ENCODE measurements at places on chromosomes 1 and 21.

DNA sequence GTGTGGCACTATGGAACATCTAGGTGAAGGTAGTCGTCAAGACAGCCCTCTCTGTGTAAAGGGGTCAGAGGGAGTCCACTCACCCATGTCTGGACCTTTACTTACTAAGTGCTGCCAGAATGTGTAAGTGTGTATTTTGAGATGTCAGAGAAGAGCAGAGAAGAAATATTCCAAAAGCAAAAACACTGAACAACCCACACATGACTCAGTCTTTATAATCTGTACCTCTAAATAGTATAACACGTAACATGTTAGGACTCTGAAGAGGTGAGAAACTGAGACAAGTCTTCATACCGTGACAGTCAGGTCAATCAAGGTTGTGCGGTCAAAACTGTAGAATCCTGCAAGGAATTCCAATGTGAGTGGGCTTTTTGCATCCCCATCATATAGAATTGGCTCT is 555.2 kb downstream of the LMO4 start:
- no peak for DNase-seq

DNA sequence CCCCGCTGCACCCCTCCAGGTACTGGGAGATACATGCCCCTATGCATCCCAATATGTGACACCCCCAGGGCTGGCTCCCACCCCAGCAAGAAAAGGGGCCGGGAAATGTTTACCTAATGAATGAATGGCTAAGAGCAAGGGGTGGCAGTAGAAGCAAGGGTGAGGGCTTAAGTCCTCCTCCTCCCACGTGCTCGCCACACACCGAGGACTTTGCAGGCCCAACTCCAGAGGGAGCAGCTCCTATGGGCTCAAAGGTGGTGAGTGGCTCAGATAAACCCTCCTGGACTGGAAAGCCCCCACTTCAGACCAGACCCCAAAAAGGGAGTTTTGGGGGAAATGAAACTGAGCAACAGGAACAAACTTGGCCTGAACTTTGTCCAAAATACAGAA is 11.4 kb downstream of the SLC45A3 start:
- no peak for DNase-seq

- no peak for DNase-seq
Observed at GRCh38 chr1:156527584-156527983, 27.0 kb upstream of the MEF2D start.

GRCh38 chr1:189496768-189497167 is 980.9 kb downstream of the BRINP3 start:
- DNase-seq: no peak

- DNase-seq: no peak
Observed at GRCh38 chr1:43491061-43491460, 37.3 kb upstream of the HYI start.

- no peak for DNase-seq
Observed at GRCh38 chr1:17669866-17670451, 85.2 kb upstream of the ACTL8 start.

- no peak for DNase-seq
Observed at GRCh38 chr1:206606867-206607266, 5.4 kb downstream of the EIF2D start.

DNA sequence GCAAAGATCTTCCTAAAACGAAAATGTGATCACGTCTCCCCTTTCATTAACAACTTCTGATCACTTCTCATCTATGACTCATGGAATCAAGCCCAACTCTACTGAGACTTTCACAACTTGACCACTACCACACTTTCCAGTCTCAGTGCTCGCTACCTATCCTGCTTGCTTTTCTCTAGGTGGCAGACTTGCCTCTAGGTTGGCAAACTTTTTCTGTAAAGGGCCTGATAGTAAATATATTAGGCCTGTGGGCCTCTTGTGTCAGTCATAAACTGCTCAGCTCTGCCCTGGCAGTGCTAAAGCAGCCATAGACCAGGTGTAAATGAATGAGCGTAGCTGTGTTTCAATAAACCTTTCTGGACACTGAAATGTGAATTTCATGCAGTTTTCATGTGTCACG is 21.5 kb upstream of the HMGB4 start:
- DNase-seq: no peak

- DNase-seq: no peak
Observed at GRCh38 chr1:13908128-13908527, 208.1 kb downstream of the PRDM2 start.

- no peak for DNase-seq
Observed at GRCh38 chr1:150076985-150077384, 9.4 kb downstream of the VPS45 start.

DNA sequence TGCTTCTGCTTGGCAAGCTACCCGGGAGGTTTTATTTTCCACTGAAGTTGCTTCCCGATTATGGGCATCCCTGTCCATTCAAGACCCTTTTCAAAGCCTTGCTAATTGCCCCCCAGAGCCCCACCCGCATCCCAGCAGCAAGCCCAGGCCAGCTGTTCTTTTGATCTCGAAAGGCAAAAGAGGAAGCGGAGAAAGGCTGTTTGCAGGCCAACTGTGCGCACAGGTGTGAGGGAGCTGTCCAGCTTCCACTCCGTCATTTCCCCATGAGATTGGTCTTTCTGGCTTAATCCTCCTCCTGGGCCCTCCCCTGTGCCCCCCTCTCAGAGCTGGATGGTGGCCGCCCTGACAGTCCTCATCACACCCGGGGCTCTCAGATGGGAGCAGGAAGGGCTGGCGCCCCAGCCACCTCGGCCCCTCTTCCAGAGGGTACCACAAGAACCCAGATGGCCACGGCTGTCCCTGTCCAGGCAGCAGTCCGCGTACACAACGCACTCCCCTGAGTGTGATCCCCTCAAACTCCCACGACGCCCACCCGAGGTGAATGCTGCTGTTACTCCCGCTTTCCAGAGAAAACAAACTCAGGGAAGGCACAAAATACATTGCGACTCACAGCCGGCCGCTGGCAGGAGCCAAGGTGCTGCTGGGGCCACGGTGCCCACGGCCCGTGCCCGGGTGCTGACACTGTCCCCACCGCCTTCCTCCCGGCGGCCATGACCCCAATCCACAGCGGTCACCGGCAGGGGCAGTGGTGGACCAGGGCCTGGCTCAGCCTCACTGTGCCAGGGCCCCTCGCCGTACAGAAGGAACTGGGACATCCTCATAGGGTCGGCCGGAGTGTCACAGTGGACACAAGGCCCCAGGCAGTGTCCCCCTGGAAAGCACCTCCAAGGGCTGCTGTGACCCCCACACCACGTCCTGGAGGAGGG is 121.9 kb downstream of the CRYAA start:
- no peak for DNase-seq

DNA sequence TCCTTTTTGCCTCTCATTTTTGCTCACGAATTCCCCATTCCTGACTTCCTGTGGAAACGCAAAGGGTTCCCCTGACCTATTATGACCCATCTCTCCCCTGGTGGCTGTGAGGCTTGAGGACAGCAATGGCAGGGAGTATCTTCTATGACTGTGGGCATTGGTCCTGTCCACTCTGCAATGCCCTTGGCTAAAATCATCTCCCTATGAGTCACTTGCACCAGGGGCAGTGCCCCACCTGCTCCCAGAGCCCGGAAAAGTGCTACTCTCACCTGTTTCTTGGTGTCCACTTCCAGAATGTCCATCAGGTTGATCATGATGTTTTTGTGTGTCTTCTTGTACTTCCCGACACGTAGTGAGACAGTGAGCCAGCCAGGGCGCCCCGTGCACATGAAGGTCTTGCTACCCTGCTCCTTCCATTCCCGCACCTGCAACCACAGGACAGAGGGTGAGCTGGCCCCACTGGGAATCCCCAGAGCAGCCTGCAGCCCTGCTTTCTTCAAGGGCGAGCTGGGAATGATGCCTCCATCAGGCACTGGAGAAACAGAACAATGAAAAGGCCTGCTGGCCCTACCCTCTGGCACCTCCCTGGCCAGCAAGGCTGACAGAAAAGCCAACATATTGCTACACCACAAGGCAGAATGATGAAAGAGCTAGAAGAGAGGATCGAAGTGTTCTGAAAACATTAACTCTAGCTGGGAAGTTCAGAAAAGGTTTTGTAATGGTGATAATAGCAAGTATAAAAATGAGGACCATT is 3.5 kb downstream of the DHCR24 start:
- DNase-seq: no peak

GRCh38 chr1:18230840-18231239 is 123.2 kb downstream of the IGSF21 start:
- no peak for DNase-seq

DNA sequence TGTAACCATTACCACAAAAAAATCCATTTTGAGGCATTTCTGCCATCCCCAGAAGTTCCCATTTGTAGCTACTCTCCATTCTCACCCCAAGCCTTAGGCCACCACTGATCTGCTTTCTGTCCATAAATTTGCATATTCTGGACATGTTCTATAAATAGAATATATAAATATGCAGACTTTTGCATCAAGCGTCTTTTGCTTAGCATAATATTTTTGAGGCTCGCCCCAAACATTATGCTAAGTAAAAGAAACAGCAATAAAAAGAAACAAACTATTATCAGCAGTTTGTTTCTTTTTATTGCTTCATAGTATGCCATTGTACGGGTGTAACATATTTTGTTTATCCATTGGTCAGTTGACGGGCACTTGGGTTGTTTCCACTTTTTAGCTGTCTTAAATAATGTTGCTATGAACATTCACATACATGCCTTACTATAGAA is 7.9 kb downstream of the TFAP2E start:
- DNase-seq: no peak

DNA sequence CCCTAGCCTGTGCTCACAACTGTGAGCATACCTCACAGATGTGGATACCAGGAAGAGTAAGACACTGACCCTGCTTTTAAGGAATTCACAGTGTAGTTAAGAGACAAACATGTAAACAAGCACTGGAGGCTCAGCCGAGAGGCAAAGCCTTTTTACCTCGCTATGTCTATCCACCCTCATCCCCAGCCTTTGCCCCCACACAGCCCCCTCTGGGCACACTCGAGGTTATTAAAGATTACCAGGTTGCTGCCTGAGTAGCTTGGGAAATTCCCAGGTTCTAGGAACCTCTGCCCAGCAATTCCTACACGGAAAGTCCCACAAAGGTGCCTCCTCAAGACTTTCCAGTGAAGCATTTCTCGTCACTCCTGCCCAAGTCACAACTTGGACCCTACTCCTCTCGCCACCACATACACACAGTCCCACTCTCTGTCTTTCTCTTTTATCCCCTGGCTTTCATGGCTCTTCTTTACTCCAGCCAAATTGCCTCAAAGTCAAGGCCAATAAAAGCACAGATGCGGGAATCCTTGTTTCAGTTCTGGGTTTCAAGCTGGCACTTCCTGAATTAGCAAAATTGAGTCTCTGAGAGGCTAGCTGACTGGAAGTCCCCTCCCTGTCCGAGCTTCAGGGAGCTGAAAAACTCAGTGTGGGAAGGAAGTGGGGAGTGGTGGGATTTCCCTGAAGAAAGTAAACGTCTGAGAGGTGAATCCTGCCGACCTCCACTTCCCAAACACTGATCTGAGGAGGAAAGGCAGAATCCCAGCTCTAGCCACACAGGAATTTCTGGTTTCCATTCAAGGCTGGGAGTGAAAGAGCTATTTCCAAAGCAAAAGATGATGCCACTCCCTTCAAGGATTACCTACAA is 7.6 kb downstream of the DENND2D start:
- DNase-seq: no peak

DNA sequence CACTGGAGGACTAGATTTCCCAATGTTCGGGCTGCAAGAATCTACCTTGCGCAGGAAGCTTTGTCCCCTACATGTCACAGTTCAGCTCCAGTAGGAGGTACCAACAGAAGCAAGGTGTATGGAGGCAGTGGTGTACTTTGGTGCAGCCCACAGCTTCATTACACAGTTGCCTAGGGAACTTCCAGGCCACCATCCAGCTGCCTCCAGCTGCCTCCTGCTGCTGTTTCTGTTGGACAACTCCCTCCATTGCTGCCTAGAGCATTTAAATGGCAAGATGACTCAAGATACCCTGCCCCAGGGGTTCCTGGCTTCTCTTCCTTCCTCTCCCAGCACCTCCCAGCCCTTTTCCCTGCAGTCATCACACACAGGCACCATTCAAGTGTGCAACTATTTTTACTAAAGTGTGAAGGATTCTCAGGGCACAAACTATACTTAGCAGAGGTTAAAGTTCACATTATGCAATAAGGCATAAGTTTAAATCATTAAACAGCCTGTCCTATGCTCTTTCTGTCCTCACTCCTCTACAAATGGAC is 39.0 kb upstream of the ATP1A1 start:
- DNase-seq: no peak

DNA sequence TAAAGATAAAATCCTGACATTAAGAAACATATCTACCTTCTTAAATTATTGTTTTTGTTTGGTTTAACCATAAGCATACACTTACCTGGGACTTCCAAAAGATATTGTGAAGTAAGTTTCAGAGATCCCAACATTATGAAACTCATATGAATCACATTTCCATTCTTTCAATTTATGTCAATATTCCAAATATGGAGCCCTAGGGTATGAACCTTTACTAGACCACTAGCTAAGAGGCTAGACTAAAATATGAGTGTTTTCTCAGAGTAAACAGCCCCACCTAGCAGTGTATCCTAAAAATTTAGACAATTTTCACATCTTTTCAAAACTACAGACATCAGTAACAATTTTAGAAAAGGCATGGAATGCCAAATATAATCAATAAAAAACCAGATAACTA is 24.4 kb downstream of the SCAF4 start:
- DNase-seq: no peak

DNA sequence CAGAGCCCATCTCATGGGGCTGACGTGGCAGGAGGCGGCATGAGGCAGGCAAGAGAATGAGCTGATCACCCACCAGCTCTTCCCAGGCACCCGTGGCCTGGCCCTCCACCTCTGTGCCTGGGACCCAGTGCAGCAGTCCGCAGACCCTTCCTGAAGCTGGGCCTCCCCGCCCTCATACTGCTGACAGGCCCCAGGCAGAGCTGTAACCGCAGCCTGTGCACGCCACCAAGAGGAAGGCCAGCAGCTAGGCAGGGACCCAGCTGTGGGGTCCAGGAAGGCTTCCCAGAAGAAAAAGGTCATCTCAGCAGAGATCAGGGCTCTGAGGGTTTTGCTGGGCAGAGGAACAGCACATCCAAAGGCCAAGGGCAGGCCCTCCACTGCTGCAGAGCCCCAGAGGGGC is 9.8 kb upstream of the MTFR1L start:
- DNase-seq: no peak

DNA sequence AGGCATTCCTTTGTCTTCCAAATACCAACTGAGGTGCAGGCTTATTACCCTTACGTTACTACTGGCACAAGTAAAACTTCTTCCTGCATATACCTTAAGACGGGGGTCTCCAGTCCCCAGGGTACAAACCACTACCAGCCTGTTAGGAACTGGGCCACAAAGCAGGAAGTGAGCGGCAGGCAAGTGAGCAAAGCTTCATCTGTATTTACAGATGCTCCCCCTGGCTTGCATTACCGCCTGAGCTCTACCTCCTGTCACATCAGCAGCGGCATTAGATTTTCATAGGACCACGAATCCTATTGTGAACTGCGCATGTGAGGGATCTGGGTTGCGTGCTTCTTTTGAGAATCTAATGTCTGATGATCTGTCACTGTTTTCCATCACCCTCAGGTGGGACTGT is 113.1 kb downstream of the SLC45A1 start:
- DNase-seq: peak; percentile 45

DNA sequence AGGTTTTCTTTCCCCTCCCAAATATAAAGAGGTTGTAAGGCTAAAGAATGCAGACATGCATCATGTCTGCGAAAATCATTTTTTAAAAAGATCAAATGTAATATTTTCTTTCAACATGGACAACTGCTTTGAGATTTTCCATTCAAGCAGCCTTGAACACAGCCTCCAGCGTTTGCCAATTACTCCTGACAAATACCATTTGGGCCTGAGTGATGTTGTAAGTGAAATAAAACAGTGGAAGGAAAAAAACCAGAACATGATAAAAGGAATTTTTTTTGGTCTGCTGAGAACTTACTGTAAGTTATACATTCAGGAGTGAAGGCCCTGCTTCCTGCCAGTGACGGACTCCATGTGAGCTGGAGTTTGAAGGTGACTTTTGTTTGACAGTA is 37.2 kb downstream of the SETD4 start:
- no peak for DNase-seq

All from activated T-cell treated with anti-CD3 and anti-CD28 coated beads, Interleukin-2, amount 50 U/mL, for 1 hour (primary cell).